Hematopoietic multipotent progenitor cell treated with erythropoietin and hydrocortisone succinate and interleukin-3 and kit ligand, for 6 days (in vitro differentiated cells): ENCODE measurements at places on chromosomes 1 and 21.

DNA sequence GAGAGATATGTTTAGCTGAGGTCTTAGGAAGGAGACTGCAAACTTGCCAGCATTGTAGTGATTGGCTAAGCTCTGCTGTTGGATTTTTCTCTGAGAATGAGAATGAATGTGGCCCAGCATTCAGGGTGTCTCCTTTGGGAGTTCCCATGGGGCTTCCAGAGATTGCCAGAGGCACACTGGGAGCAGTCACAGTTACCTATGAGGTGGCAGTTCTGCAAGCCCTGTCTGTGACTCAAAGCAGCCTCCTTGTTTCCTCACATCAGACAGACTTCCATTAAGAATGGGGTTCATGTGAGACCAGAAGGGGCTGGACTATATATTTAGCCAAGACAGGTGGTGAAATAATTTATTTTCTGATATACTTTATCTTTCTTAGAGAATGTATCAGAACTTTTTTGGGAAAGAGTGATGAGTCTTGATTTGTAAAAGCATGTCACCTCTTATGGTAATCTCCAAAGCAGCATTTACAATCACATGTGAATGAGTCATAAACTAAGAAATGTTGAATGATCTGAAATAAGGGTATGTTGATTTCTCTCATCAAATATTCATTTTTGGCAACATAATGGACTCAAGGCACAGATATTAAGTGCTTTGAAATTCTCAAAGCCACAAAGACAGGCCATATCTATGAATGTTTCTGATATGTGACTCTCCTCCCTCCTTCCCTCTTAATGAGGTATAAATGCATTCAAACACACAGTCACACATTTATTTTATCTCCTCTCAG lies 9.5 kb upstream of the SLC19A2 start:
- DNase-seq: no peak

DNA sequence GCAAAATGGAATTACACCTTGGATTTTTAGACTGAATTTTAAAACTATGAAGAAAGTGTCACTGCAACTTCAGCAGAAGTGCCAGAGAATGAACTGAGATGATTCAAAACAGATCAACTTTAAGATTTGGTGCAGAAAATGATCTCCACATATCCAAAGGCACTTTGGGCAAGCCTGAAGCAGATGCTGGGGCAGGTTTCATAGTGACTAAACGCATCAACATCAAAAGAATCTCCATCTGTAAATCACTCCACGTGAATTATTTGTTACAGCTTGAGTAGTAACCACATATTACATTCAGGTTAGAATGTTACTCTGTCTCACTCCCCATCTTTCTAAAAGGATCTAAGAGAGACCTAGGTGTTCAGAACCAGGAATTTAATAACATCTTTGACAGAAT lies 329.0 kb upstream of the ESRRG start:
- no peak for DNase-seq

DNA sequence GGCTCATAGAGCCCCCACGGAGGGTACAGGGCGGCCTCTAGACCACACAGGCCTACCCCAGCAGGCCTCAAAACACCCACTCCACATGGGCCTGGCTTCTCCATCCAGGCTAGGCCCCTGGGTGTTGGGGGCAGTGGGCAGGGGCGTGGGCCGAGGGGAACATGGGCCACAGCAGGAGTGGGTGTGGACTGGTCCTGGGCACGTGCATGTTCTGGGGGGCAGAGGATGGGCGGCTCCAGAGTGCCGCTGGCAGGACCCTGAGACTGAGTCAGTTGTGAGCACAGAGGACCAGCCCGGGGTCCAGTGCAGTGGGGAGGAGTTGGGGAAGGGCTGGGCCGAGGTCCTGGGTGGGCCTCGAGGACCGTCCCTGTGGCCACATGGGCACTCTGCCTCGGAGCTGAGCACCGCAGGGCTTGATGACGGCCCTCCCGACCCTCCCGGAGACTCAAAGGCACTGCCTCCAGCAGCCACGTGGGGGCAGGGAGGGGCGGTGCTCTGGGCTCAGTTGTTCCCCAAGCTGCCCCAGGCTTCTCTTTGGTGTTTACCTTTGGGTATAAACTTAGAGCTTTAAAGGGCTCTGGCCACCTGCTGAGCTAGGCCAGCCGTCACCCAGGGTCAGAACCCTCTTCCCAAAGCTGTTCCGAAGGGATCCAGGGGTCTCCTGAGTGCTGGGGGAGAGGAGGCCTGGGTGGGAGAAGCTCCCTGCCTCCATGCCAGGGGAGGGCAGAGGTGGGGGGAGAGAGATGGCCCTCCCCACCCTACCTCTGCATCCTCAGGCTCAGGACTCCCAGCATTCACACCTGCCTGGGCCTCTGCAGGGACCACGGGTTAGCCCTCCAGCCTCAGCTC lies 79.9 kb downstream of the MORN1 start:
- DNase-seq: peak; percentile 87

- DNase-seq: peak; percentile 65
These were observed 889 bp upstream of the CCNL2 start for GRCh38 chr1:1399872-1400575.

DNA sequence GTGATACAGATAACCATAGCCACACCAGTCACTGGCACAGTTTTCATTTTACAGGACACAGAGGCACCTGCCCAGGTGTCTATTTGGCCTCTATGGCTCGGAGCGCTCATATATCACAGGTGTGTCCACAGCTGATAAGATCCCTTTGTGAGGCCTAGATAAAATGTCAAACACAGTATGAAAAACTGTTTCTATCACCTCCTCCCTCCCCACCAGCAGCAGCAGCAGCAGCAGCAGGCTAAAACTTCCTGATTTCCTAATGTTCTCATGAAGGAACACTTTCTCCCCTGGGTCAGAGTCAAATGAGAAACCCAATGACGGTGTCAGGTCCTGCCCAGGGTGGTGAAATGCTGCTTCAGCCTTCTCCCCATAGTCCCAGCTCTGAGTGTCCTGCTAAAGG lies 24.4 kb downstream of the ELAPOR1 start:
- no peak for DNase-seq

DNA sequence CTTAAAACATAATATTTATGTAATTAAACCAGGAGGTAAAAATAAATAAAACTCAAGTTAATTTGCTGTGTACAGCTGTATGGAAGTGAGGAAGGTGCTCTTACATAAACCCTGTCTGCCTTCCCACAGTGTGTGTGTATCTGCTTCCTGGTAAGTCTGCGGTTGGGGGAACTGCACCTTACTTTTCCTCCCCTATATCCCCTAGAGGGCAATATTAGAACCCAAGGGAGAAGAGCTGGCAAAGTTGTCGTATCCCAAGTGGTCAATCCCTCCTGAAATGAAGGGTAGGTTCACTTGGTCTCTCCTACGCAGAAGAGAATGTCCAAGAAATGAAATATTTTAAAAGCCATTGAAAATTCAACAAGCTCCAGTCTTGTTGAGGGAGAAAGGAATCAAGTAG lies 17.8 kb upstream of the JAK1 start:
- no peak for DNase-seq

DNA sequence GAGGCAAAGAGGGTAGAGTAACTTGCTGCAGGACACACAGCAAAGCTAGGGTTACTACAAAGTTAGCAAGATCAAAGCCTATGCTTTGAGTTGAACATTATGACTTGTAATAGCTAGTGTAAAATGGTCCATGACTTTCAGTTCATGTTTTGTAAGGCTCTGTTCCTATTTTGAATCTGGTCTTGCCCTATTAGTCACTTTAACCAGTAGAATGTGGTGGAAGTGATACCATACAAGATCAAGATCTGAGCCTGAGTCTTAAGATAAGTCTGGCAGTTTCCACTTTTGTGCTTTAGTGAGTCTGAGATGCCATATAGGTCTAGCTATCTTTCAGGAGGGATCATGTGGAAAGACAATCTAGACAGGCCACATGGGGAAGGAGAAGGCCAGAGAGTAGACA lies 282.1 kb upstream of the BRINP3 start:
- peak; percentile 33 for DNase-seq

DNA sequence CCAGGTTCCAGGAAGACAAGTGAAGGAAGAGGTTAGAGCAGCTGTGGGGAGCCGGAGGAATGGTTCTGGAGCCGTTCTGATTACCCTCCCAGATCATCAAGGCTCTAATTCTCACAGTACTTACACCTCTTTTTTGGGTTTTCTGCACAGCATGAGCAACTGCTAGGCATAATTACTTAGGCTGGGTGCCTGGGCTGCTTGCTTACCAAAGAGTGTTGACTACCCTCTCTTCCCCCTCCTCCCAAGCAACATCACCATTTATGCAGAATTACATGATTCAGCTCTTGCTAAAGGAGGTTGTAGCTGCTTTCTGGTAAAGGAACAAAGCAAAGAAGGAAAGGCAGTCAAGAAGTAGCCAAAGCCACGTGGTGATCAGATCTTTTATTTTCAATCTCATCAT lies 397.2 kb downstream of the KCNH1 start:
- DNase-seq: no peak

GRCh38 chr1:33331444-33332356 lies 10.8 kb upstream of the A3GALT2 start:
- no peak for DNase-seq

- DNase-seq: no peak
These were observed 59.7 kb downstream of the MEF2D start for GRCh38 chr1:156440654-156441437.

DNA sequence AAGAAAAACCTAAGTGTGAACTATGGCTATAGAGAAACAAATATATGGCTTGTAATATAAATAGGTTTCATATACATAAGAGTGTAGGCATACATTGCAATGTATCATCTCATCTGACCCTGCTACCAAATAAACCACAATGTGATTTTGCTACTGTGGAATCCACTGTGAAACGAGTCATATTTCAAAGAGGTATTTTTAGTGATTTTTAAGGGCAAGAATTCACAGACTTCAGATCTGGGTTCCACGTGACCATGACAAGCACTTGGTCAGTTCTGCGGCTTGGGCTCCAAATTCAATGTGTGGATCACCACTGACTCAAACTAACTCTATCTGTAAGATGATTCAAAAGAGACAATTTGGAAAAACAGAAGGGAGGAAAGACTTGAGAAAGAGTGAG lies 147.0 kb upstream of the ERG start:
- DNase-seq: no peak

DNA sequence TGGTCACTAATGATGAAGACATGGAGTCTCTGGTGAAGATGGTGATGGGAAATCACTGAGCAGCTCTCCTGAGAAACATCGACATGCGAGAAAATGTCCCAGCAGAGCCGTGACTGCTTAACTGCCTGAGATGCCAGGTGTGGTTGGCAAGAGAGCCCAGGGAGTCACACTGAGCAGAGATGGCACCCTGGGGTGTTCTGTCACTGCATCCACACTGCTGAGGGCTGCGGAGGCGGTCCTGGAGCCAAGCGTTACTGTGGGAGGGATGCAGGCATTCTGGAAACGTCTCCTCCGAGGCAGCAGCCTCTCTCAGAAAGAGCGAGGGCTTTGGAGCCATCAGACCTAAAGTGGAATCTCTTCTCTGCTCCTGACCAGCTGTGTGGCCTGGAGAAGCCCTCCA lies 57.2 kb downstream of the EPHB2 start:
- no peak for DNase-seq

DNA sequence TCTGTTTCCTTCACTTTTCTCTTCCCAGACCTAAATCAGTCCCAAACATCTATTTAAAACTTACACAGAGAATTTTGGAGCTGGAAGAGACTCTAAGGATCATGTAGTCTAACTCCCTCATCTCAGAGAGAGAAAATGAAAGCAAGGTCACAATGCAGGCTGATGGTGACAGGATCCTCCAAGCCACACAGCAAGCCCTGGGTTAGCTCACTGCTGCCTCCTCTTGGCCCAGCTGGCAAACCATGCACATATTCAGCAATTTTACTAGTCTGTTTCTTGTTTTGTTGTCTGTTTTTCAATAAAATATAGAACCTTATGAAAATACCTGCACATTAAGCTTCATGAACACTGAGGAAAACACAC lies 27.7 kb upstream of the LY9 start:
- DNase-seq: peak; percentile 80

- DNase-seq: no peak
These were observed 27.3 kb upstream of the LMX1A start for GRCh38 chr1:165383599-165384405.

GRCh38 chr1:171152549-171152948 lies 32.6 kb upstream of the FMO2 start:
- DNase-seq: no peak

DNA sequence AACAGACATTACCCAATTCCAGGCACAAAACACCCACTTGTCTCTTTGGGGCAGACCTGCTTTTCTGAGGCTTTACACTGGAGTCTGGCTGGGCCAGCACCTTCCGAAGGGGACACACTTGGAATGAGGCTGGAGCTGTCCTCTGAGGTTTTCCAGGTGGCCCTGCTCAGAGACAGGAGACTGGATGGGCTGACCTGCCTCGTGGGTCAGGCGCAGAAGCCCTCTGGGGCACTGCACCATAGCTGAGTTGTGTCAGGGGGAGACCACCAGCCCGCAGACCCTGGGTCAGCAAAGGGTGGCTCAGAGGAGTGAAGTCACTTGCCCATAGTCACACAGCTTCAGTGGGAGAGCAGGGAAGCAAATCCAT lies 1.8 kb downstream of the SH2D5 start:
- no peak for DNase-seq

DNA sequence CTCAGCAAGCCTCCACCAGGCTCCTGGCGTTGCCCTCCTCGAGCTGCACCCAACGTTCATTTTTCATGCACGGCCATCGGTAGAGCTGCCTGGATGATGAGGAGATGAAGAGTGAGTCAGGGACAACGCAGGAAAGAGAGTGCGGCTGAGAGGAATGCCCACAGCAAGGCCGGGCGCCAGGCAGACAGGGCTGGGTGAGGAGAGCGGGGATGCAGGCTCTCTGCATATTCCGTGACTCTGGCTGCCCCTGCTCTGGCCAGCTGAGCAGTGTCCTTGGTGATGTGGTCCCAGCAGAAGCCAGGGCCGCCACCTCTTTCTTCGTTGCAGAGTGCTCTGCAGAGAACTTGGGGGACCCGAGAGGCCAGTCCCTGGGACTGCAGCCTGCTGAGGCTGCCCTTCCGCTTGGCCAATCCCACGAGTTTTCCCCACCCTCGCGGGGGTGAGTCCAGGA lies 10.8 kb downstream of the UMODL1 start:
- DNase-seq: no peak

DNA sequence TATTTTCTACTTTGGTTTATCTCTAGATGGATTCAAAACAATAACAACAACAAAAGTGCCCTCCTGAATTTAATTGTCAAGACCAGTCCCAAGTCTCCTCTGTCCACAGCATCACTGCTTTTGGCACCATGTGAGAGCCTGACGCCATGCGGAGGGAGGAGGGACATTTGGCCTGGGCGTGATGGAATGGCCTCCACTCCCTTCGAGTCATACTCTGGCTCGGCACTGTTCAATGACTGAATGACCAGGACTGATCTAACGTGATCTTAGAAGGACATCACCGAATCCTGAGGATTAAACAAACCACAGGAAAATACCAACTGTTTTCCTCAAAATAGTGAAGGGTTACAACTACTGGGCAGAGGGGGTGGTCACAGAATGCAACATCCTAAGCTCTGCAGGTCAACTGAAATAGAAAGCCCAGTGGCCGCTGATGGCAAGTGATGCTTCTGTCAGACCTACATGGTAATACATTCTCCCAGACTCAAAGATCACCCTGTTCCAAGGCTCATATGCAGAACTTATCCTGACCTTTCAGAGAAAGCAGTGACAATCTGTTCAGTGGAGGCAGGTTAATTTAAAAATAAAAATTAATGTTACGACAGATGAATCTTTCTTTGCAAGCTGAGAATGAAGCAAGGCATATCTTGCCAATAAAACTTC lies 19.1 kb downstream of the SRSF4 start:
- no peak for DNase-seq
